Activated T-helper 1 cell treated with anti-CD3 and anti-CD28 coated beads, Interleukin-2, amount 50 U/mL, for 16 hours (primary cell): ENCODE measurements at places on chromosomes 16 and 17.

DNA sequence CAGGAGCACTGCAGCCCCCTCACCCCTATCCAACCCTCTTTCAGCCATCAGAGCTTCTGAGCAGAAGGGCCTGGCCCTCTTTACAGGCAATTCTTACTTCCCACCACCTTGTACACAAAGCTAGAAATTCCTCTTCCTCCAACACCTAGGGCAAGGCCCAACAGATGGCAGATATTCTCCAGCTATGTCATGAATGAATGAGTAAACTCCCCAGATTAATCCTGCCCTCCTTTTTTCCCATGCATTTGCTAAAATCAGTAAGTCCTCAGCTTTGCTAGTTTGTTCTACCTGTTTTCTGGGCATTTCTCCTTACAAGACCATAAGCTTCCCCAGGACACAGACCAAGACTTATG lies 20.4 kb upstream of the MRPS23 start:
- DNase-seq, result no peak

DNA sequence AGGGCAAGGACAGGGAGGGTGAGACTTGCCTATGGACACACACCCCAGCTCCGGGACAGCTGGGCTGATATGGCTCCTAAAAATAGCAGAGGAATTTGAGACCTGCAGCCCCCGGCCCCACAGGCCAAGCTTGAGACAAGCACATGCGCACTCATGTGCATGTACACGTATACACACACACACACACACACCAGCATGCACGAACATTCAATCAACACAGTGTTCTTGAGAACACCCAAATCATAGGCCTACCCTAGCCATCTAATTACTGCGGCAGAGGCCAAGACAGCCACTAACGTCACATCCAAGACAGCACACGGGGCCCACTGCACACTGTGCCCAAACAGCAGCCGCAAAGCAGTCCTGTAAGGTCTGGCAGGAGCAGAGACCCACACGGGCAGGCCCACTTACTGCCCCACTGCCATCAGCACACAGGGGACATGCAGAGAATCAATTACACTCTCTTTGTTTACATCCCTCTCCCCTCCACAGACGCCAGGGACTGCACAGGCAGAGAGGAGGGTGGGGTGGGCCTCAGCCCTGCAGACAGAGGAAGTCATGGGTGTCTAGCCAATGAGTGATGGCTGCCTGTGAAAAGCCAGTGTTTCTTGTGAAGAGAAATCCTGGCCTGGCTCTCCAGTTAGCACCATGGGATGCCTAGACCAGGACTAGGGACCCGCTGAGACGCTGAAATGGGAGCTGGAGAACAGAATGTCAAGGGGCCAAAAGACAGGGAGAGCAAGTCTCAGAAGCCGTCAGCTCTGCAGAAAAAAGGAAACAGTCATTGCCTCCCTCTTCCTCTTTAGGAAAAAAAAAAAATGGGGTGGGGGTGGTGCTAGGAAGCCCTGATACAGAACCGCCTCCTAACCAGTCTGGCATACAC lies 39.3 kb downstream of the MYO18A start:
- no peak for DNase-seq

- DNase-seq, result no peak
Measured at GRCh38 chr17:57968456-57968855, 13.2 kb upstream of the CUEDC1 start.

- DNase-seq, result no peak
Measured at GRCh38 chr17:51803161-51803560, 355.4 kb downstream of the CA10 start.

GRCh38 chr16:2687531-2688308 lies 5.4 kb downstream of the KCTD5 start:
- DNase-seq, result no peak
